Diencephalon (tissue), 1 donor: ENCODE measurements at places on chromosomes 12 and 14. TPM values are rescaled to one million over a fixed set of nuclear protein-coding genes. Genes with fewer than 3 reads are reported as not detected.

FGFR1OP2 gene
- 44.8 TPM for total RNA-seq

SARNP gene
- total RNA-seq: 75.2 TPM

KRT2 gene
- total RNA-seq: not detected

FZD10 gene
- 2.5 TPM for total RNA-seq

CD69 gene
- total RNA-seq: 1.2 TPM

CDC42BPB gene
- total RNA-seq: 110 TPM

SLCO1B3 gene
- total RNA-seq: 0.46 TPM

EGLN3 gene
- total RNA-seq: 14.3 TPM

PDZRN4 gene
- 60.0 TPM for total RNA-seq

COCH gene
- total RNA-seq: 36.4 TPM

ESRRB gene
- total RNA-seq: 0.92 TPM

NPFF gene
- 1.2 TPM for total RNA-seq

KRT86 gene
- 0.46 TPM for total RNA-seq

SELPLG gene
- total RNA-seq: 2.8 TPM

LGR5 gene
- 1.6 TPM for total RNA-seq

SLC6A12 gene
- total RNA-seq: 11.8 TPM

INHBC gene
- not detected for total RNA-seq

SOAT2 gene
- total RNA-seq: not detected

HOXC12 gene
- total RNA-seq: not detected

OTOGL gene
- total RNA-seq: 0.46 TPM

HOXC9 gene
- total RNA-seq: not detected

ANAPC7 gene
- 58.6 TPM for total RNA-seq
